ENCODE measurements at places on chromosomes 3 and 15.

GRCh38 chr3:118186051-118186450 lies 848.6 kb downstream of the IGSF11 start:
- no peak for DNase-seq

DNA sequence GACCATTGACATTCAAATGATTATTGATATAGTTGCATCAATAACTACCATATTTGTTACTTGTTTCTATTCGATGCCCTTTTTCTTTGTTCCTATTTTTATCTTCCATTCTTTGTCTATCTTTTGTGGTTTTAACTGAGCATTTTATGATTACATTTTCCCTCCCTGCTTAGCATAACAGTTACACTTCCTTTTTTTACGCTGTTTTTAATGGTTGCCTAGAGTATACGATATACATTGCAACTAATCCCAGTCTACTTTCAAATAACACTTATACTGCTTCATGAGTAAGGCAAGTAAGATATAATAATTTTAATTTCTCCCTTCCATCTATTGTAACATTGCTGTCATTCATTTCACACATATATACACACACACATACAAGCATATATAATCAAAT lies 26.3 kb downstream of the COL6A6 start:
- no peak for DNase-seq

- no peak for DNase-seq
Measured at GRCh38 chr3:30498587-30498967, 107.8 kb upstream of the TGFBR2 start.

DNA sequence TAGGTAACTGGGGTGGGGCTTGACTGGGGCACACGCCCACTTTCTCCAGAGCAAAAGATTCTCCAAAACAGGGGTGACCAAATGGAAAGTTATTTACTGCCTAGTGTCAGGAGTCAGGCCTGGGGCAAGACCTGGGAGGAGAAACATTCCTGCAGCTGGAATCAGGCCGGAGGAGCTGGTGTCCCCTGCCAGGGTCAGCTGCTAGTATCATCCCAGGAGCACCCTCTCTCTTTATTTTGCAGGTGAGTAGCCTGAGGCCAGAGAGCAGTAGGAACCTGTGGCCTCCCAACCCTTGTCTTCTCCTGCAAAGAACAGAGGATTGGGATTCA lies 32.9 kb downstream of the DNAJB8 start:
- DNase-seq, result no peak

- no peak for DNase-seq
Measured at GRCh38 chr3:196903740-196904139, 36.0 kb downstream of the SENP5 start.

GRCh38 chr15:45441686-45442085 lies 63.3 kb upstream of the GATM start:
- no peak for DNase-seq

DNA sequence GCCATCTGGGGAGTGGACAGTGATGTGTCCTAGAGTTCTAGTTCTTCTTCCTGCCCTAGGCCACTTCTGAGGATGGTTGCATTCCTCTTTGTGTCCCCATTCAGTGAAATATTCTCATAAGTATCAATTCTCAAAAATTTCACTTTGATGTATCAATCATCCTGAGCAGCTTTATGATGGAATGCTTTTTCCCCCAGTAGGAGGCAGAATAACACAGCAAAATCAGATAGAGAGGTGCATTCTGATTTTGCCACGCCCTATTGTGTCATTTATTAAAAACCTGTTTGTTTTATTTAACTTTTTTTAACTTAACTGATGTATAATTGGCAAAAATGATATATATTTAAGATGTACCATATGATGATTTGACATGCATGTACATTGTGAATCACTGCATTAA lies 656.0 kb upstream of the GRM7 start:
- no peak for DNase-seq

DNA sequence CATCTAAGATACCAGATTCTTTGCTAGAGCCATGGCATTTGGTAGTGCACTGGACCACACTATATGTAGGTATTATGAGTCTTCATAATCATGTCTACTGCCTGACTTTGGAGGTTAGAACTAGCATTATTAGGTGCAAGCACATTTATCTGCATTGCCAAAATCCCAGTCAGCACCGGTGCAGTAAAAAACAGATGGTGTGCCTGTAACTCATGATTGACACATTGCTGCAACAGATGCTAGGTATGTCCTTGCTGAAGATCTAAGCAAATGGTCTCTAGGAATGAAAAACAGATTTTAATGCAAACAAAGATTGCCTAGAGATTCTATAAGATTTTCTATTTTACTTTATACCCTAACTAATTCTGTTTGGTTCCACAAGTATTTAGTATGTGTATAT lies 47.7 kb downstream of the MYO5A start:
- no peak for DNase-seq

DNA sequence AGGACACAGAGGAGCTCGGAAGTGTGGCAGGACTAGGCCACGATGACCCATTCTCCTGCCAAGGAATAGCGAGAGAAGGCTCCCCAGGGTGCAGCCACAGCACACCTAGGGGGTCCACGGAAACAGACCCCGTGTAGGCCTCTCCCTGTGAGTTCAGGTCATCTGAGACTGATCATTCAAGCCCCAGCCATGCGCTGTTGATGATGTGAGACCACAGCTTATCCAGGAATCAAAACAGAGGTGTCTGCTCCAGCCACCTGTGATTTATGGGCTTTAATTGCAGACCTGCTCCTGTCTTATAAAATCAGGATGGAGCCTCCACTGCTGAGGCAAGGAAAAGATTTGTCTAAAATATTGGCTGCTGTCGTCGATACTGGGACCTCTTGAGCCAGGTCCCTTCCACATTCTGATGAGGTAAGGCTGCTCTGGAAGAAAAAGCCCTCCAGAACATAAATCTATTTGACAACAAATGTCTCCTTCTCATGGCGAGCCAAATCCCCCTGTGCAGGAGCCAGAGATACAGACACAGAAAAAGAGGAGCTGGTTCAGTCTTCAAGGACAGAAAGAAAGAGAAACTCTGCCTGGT lies 186.7 kb downstream of the TJP1 start:
- no peak for DNase-seq

GRCh38 chr3:7876741-7877297 lies 624.8 kb upstream of the LMCD1 start:
- DNase-seq, result peak; percentile 69

DNA sequence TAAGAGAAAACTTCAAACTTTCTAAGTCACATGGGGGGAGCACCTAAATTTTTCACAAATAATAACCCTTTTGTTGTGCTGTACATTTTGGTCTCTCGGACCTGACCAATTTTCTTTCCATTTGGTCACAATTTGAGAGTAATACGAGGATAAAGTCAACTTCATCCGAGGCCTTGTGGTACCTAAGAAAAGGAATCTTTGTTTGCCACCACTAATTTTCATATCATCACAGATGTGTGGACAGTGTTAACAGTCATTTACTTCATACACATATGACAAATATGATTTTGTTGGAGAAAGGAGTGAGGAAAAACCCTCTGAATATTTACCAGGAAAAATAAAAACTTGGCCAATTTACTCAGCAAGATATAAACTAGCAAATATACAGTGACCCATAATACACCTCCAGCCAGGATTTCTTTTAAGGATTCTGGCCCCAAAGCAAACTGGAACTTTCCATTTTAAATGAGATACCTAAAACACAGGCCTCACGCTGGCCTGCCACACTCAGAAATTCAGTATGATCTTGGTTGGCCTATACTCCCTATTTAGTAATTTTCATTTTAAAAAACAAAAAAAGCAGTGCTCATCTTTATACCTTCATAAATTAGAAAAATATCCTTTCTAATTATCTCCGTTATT lies 40.7 kb downstream of the VGLL4 start:
- DNase-seq, result no peak

- DNase-seq, result peak; percentile 30
Measured at GRCh38 chr15:49620199-49620598, 419 bp downstream of the FAM227B start.

DNA sequence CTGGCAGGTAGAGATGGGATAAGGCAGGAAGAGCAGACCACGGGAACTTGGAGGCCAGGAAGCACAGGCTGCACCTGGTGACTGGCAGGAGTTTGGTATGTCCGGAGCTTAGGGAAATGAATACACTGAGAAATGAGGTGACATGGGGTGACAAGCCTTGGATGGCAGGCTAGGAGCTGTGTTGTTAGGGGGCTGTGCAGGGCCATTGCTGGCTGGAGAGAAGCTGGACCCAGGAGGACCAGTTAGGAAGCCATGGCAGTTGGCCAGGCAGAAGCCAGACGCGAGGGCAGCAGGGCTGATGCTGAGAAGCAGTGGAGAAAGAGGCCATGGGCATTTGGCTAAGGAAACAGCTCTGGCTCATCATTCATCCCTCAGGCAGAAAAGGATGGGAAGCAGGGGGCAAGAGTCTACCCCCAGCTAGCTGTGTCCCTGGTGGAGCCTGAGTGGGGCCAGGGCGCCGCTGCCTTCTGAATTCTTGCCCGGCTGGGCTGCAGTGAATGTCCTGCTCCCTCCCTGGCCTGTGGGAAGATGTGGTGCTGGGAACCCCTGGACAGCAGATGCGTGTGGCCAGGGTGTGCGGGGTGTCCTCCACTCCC lies 255.8 kb downstream of the FAM43A start:
- DNase-seq, result no peak

GRCh38 chr15:92603743-92604470 lies 51.7 kb downstream of the FAM174B start:
- no peak for DNase-seq

DNA sequence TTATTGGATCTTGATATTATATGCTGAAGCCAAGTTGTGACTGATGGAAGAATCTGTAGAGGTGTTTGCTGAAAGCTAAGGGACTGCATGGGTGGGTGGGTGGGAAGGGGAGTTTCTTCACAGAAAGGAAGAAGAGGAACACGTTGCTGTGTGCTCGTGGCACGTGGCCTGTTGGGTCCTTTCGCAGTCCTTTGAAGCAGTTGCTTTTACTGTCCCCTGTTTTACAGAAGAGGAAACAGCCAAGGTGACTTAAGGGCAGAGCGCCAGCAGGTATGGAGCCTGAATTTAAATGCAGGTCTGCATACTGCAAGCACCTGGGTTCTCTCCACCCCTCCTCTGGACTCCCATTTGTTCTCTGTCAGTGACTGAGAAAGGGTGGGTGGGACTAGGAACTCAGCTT lies 59.4 kb upstream of the PRR23C start:
- DNase-seq, result no peak

- DNase-seq, result no peak
Measured at GRCh38 chr3:178100908-178101307, 435.3 kb upstream of the KCNMB2 start.

- no peak for DNase-seq
Measured at GRCh38 chr3:170270282-170270881, 48.2 kb downstream of the PRKCI start.

DNA sequence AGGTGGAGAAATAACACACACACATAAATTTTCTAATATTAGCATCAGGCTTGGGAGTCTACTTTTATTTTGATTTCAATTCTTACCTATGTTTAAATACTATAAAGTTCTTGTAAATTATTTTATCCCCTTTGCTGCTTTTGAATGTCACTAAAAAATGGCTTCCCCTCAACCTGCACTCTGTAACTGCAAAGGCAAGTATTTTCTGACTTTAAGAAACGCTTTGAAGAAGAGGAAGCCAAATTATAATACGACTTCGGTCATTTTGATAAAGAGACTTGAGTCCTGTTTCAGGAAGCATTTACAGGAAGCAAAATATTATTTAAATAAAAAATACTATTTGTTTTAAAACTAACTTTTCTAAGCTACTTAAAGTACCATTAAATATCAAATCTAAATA lies 627.7 kb upstream of the AGTR1 start:
- DNase-seq, result no peak

DNA sequence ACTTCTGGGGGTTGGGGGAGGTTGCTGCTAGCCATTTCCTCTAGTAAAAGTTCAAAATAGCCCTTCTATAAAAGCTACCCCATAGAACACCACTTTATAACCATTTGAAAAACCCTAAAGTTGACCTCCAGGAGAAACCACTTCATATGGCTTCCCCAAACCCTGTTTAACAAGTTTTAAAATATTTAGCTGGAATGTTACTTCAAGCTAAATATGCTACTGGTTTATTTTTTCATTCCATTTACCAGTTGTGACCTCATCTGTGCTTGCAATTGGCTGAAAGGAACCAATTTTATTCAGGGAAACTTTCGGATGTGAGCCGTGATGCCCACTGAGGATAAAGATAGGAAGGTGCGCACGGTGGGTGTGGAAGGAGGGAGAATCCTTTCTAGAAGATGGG lies 221.3 kb downstream of the SUCLG2 start:
- DNase-seq, result no peak

- DNase-seq, result no peak
Measured at GRCh38 chr3:45872569-45872968, 13.8 kb upstream of the CCR9 start.

DNA sequence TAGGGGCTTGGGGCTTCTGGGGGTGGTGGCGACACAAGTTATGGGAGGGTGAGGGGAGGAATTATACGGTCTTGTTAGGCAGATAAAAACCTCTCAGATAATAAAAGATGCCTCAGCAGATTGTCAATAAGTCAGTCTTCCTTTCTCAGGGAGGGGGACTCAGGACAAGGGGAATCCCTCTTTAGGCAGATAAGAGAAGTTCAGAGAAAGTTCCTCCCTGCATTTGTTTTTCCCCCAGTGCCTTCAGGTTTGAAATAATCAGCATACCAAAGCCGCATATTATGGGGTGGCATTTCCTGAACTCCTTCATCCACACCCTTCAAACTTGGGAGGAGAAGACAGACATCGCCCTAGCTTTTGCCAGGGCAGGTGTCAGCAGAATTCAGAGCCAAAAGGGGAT lies 8.5 kb downstream of the PPCDC start:
- no peak for DNase-seq

DNA sequence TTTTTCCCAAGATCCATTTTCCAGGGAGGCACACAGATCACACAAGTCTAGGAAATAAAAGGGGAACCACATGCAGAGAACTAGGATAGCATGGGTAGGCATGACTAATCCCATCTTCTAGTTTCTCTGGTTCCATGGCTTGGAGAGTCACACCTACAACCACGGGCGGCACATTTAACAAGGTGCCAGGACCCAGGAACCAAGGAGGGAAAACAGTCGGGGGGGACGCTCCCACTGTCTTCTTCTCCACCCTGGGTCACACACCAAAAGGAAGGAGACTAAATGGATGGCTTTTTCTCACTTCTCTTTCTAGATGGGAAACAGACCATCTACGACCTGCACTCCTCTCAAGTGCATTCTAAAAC lies 4.6 kb upstream of the SMCO1 start:
- peak; percentile 23 for DNase-seq

- DNase-seq, result no peak
Measured at GRCh38 chr3:133377396-133377795, 22.5 kb upstream of the BFSP2 start.

GRCh38 chr3:71581457-71582035 lies 2.0 kb downstream of the FOXP1 start:
- DNase-seq, result peak; percentile 40

- no peak for DNase-seq
Measured at GRCh38 chr3:141240286-141240685, 8.7 kb downstream of the PXYLP1 start.

- peak; percentile 68 for DNase-seq
Measured at GRCh38 chr3:14424711-14425580, 22.5 kb downstream of the SLC6A6 start.

DNA sequence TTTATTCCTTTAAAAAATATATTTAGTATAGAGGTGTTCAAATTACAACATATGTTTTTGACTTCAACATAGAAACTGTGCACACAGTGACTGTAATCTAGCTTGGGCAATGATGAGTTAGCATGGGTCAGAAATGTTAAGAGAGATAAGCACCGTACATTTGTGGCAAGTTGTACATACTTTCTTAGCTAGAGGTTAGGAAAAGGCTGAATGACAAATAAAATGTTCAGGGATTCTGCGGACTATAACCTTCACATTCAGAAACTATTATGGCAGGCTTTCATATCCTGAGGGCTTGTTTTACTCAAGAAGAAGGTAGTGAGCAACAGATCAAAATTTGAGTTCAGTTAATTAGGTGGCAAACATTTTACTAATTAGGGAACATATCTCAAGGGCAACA lies 379.7 kb upstream of the EPHA6 start:
- no peak for DNase-seq

All from CD4-positive, alpha-beta T cell treated with Interferon alpha-2 for 1 hour (primary cell).